ENCODE measurements at places on chromosomes 4 and X.
A peak's percentile ranks its signal among the peaks of the same experiment; 100 is the strongest.

DNA sequence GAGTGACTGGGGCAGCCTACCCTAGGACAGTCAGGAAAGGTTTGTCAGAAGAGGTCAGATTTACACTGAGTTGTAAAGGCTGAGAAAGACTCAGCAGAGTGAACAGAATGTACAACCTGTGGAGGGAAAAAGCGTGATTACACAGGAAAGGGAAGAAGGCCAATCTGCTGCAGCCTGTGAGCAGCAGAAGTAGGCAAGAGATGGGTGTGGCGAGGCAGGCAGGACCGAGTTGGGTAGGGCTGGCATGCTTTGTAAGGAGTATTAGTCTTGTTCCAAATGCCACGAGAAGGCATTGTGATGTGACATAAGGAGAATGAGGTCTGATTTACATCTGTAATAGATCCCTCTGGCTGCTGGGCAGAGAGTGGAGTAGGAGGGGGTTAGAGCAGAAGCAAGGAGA, 12.6 kb downstream of the SGMS2 start:
- no peak for DNase-seq

- no peak for DNase-seq
These were observed 143.2 kb downstream of the CPE start for GRCh38 chr4:165522050-165522449.

- no peak for DNase-seq
These were observed 592.9 kb downstream of the BCOR start for GRCh38 chrX:39504850-39505259.

DNA sequence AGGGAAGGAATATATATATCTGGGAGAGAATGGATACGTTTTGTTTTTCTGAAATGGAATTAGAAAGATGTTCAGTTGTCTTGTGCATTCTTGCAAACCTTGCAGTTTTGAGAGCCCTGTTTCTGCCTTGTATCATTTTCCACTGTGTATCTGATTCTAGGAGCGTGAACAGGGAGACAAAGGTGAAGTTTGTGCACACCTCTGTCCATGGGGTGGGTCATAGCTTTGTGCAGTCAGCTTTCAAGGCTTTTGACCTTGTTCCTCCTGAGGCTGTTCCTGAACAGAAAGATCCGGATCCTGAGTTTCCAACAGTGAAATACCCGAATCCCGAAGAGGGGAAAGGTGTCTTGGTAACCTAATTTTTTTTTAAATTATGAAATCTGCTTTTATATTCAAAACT, 17.7 kb downstream of the PGM2 start:
- DNase-seq: no peak

- no peak for DNase-seq
These were observed 32.1 kb upstream of the RAPGEF2 start for GRCh38 chr4:159070742-159071141.

GRCh38 chr4:122456231-122457116, at the start of gene IL2:
TSS of gene IL2 (minus strand) at chr4:122456725. CDS start at chr4:122456440, 285 bp downstream.
- no peak for DNase-seq

DNA sequence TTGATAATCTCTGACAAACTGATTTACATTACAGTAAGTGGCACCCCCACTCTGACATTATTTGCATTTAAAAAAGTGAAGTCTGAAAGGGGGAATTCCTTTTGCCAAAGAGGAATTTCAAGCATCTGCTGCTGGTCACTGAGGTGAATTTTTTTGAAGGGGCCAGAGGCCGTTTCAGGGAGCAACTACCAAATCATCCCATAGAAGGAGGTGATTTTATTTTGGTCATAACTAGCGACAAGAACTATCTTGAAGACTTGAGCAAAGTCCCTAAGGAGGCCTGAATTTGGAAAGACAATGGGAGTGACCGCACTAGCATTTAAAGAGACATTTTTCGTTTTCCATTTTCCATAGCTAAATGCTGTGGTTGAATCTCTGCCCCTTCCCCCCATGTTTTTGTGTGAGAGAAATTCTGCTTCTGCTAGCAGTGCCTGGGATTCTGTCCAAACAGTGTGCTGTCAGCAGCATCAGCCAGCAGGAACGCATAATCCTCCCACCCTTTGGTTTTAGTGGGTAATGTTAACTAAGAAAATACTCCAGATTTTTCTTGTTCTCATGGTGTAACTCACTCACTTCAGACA, 110.1 kb upstream of the MED14 start:
- no peak for DNase-seq

DNA sequence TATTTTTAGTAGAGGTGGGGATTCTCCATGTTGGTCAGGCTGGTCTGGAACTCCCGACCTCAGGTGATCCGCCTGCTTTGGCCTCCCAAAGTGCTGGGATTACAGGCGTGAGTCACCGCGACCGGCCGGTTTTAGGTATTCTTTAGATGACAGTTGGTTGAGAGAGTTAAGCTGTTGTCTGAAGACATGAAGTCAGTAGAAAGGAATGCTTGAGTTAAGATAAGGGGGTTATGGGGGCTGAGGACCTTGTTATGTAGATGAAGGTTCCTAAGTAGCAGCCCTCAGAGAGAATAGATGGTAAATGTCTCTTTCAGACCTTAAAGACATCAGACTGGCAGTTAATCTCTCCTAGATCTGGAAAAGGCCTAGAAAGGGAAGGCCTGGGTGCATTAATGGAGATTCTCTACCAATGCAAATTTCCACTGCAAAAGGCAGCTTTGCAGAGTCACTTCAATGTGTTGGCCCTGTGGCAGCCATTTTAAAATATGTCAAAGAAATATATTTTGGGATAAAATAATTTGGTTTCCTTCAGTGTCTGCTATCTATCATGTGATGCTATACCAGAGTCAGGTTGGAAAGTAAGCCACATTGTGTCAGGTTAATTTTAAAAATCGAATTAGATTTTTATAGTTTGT, 6.4 kb upstream of the ZNF674 start:
- DNase-seq: no peak

GRCh38 chr4:40409835-40410234, 74.7 kb downstream of the CHRNA9 start:
- DNase-seq: no peak

- DNase-seq: no peak
These were observed 12.7 kb downstream of the GUCY1A1 start for GRCh38 chr4:155679343-155679742.

- no peak for DNase-seq
These were observed 153.7 kb downstream of the APBB2 start for GRCh38 chr4:41060352-41061334.

- DNase-seq: no peak
These were observed 56.2 kb downstream of the PPA2 start for GRCh38 chr4:105417624-105418023.

GRCh38 chr4:29558789-29559188, 1161.4 kb upstream of the PCDH7 start:
- no peak for DNase-seq

GRCh38 chr4:73127839-73128453, 58.4 kb upstream of the COX18 start:
- DNase-seq: no peak

GRCh38 chr4:101288365-101289145, 58.8 kb downstream of the PPP3CA start:
- no peak for DNase-seq

DNA sequence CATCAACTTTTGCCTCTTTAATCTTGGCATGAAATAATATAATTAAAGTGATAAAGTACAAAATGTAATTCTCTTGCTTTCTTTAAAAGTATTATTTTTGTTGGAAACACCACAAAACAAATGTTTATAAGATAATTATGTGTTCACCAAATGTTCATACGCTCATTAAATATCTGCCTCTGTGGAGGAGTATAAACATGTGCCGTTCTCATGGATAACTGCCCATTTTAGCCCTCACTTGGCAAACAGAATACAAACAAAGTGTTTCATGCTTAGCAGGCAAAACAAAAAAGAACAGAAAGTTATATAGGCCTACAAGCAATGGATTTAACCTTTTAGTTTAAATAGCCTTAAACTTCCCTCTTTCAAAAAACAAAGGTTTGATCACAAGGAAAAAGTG, 800.5 kb upstream of the DIAPH2 start:
- no peak for DNase-seq

DNA sequence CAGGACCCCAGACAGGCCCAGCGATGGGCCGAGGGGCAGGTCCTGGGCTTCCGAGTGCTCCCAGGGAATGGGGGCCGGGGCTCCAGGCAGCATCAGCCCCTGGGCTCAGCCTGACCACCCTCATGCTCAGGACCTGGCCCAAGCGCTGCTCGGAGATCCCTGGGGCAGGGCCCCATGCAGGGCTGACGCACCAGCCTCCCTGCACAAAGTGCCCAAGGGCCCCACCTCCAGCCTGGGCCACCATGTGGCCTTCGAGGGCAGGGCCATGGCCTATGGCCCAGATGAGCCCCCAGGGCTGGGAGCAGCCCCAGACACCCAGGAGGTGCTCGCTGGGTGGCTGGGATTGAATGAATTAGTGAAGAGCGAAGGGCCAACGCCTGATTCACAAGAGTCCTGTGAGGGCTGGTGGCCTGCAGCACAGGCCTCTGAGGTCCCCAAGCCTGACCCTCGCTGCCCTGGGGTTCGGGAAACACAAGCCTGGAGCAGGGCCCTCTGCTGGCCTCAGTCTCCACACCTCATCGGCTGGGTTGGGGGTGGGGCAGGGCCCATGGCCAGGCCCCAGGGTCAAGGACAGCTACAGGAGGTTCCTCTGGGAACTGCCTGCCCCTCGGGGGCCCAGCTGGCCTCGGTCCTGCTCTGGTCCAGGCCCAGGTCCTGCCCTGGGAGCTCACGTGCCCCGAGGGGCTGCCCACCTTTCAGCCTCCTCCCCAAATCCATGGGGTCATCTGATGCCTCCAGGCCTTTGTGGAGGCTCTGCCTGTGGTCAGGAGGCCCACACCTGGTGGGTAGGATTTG, 13.3 kb upstream of the FGFR3 start:
- no peak for DNase-seq

- peak; percentile 30 for DNase-seq
These were observed 329 bp downstream of the TBC1D14 start for GRCh38 chr4:6909970-6910339.

DNA sequence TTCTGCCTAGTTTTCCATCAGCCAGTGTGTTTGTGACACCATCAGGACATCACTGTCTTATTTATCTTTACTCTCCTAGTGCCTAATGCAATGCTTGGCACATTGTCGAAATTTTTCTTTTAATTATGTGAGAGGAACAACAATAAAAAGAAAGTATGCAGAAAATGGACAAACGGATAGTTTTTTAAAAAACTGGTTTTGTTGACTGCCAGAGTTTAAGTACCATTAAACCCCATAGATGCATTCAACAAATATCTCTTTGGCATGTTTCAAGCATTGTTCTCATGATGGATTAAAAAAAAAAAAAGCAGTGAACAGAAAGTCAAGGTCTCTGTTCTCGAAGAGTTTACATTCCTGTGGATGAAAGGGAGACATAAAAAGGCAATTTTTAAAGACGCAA, 398.4 kb downstream of the PPP3CA start:
- no peak for DNase-seq

- no peak for DNase-seq
These were observed 100.0 kb downstream of the TET2 start for GRCh38 chr4:105246712-105247111.

DNA sequence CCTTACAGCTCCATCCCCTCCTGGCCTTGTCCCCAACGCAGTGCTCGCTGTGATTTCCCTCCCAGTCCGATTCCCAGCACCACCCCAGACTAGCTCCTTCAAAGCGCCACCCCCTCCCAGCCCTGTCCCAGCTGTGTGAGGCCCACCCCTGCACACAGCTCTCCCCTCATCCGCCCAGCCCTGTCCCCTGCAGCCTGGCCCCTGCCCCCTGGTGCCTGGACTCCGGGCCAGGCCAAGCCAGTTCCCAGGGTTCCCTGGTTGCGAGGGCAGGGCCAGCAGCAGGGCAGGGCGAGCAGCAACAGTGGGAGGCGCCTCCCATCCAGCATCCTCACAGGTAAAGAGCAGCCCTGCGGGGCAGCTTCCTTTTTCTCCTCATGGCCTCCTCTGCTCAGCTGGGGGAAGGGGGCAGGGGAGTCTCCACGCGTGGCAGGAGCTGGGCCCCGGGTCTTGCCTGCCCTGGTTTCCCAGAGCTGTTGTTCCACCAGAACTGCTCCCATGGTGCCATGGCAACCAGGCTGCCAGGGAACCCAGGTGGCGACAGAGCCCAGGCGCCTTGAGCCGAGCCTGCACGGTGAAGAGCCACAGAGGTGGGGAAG, 24.8 kb downstream of the IQSEC2 start:
- no peak for DNase-seq

- DNase-seq: no peak
These were observed 60.4 kb downstream of the MMRN1 start for GRCh38 chr4:89954906-89955695.

GRCh38 chrX:106302304-106302703, 134.2 kb downstream of the PWWP3B start:
- no peak for DNase-seq

DNA sequence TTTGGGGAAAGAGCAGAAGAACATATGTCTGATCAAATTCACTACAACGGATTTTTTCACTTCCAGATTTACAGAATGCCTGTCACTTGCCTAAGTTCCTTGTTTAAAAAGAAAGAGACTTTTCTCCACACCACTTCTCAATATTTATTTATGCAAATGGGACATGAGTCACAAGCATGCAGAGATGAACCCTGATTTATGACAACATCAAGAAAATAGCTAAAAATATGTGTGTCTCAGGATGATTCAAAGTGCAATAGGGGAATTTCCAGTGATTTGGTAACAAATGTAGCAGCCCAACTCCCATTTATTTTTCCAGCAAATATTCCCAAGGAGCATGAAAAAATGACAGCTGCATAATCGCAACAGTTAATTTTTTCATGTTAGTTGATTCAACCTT, 180.4 kb upstream of the FAT1 start:
- DNase-seq: no peak

GRCh38 chr4:53730031-53730805, 138.9 kb upstream of the LNX1 start:
- no peak for DNase-seq

DNA sequence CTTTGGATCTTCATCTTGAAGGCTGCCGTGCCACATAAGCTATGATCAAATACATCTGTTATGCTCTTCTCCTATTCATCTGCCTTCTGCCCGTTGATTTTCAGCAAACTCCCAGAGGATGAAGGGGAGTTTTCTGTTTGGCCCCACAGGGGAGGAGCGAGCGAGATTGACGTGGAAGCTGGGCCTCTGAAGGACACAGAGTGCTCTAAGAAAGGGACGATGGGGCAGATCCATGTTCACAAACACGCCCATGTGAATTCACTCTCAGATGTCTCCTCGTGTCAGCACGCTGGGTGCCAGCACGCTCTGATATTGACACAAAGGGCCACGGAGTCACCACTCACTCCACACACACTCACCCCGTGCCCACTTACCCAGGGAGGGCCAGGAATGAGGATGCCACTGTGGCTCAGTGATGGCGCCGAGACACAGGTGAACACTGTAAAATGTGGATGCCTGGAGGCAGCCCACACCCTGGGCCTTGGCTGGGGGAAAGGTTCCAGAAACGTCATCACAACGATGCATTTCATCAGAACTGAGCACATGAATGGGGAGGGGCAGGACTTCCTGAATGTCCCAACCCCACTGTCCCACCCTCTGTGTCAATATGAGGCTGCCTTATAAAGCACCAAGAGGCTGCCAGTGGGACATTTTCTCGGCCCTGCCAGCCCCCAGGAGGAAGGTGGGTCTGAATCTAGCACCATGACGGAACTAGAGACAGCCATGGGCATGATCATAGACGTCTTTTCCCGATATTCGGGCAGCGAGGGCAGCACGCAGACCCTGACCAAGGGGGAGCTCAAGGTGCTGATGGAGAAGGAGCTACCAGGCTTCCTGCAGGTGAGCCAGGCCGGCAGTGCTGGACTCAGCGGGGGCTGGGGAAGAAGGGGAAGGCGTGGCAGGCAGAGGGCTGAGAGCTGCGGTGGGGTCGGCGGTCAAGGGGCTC, at the start of gene S100P:
TSS of gene S100P (plus strand) at position 648 of the 946 bp plus-strand sequence. CDS start at position 703, 55 bp downstream.
- DNase-seq: no peak

GRCh38 chr4:163673848-163674697, 179.6 kb downstream of the TMA16 start:
- no peak for DNase-seq
